Mesothelial cell of epicardium (in vitro differentiated cells): ENCODE measurements at places on chromosomes 7 and 10. TPM values are rescaled to one million over a fixed set of nuclear protein-coding genes. Genes with fewer than 3 reads are reported as not detected.

GRCh38 chr7:31683445-31684225, 3.4 kb upstream of the PPP1R17 start:
- no peak for DNase-seq

- no peak for DNase-seq
Measured at GRCh38 chr7:20296444-20296843, 34.3 kb upstream of the ITGB8 start.

GRCh38 chr7:77687100-77687746, 9.0 kb upstream of the RSBN1L start:
- no peak for DNase-seq

DNA sequence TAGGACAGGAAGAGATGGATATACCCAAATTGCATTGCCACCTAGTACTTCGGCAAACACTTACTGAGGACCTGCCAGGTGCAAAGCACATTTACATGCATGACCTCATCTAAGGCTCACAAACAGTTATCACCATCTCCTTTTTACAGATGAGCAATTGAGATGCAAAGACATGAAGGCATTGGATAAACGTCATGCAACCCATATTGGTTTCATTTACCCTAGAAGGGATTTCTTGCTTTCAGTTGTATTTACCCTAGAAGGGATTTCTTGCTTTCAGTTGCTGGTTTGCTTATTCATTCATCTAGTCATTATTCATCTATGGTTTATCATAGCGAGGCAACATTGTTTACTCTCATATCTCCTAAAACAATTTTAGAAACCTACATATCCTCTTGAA, 52.2 kb downstream of the STEAP1B start:
- DNase-seq, result no peak

DNA sequence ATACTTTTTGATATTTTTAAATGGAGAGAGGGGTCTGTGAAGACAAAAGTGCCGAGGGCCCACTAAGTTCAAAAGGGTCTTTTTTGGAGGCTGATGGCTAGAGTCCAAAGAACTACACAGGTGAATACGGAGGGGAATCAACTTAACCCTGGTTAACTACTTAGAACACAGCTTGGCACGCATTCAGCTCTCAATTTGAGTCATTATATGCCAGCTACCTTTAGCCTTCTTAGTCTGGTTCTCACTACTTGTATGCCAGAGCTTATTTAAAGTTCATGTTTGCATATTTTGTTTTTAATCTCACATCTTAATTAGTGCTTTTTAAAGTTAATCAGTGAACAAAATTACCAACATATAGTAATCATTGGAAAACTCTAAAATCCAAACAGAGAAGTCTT, 80.8 kb downstream of the VWDE start:
- DNase-seq, result no peak

The HDAC9 gene
- total RNA-seq, result 32.2 to 37.4 TPM (median 35.9 TPM) in 3 replicates

The FAM25A gene
- not detected in 3 replicates for total RNA-seq

The RP9 gene
- total RNA-seq, result 17.5 to 20.5 TPM (median 20.3 TPM) in 3 replicates
